Activated T-cell treated with anti-CD3 and anti-CD28 coated beads, Interleukin-2, amount 50 U/mL, for 24 hours (primary cell): ENCODE measurements at places on chromosomes 4 and X.

- no peak for DNase-seq
These were observed 50.8 kb upstream of the HOPX start for GRCh38 chr4:56731857-56732256.

DNA sequence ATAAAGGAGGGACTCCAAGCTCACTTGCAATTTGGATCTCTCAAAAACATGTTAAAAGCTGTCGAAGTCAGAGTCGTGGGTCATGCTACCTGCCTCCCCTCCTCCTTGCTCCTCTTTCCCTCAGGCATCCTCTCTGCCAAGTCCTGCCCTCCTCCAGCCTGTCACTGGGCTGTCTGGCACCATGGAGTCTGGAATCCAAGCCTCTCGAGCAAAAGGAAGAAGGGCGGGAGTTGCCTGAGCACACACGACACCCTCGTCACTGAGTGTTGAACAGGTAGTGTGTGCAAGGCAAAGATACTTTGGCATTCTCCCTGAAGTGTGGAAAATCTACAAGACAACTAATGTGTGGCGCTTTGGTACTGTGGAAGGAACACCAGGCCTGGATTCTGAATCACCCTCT lies 62.2 kb downstream of the HAUS3 start:
- no peak for DNase-seq

DNA sequence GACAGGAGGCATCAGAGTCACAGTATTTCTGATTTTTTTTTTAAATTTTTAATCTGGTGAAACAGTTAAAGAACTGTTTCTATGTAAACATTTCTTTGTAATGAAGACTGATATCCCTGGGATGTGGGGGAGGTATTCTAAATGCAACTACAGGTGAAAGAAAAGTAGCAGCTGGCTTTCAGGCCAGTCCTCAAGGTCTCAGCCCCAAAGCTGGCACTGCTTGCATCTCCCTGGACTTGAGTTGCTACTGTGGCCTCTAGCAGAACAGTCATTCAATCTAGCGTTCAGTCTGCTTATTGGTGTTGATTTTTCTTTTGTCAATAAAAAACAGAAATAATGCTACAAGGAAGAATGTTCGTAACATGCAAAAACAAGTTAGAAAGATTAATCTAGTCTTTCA lies 4.9 kb downstream of the MBNL3 start:
- no peak for DNase-seq

DNA sequence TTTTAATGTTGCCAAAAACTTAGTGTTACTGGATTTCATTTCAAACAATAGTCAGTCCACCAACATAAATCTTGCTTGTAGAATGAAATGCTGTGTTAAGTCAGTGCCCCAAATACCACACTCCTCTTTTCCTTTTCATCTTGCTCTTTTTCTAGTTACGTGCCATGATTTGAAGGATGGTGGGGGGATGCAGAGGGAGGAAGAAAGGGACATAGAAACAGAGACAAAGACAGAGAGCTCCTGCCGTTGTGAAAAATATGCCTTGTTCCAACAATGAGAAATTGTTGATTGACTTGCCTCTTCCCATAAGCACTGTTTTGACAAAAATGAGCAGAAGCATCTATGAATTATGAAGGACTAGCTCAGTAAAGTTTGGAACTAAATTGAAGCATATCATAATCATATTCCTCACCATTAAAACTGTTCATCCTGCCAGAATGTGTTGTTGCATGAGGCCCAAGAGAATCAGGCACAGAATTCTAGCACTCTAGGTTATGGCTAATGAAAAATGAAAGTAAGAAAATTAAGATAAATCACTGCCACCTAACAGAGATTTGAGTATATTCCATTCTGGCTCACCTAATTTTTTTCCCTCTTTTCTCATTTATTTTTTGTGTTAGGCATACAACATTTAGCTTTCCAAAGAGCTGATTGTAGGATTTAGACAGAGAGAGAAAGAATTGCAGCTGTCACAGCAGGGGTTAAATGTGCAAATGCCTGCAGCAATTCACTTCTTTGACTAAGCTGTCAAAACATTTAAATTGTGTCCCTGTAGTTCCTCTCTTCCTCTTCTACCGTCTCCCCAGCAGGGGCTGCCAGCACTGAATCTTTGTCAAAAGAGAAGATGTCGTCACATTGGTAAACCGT lies 111.6 kb upstream of the PTPN13 start:
- no peak for DNase-seq

- DNase-seq = no peak
These were observed at the start of gene ING2 for GRCh38 chr4:183504930-183505610. Gene ING2 (plus strand): TSS chr4:183505058. CDS start chr4:183505196, 138 bp downstream.
